ENCODE measurements at places on chromosomes 11 and 22.

DNA sequence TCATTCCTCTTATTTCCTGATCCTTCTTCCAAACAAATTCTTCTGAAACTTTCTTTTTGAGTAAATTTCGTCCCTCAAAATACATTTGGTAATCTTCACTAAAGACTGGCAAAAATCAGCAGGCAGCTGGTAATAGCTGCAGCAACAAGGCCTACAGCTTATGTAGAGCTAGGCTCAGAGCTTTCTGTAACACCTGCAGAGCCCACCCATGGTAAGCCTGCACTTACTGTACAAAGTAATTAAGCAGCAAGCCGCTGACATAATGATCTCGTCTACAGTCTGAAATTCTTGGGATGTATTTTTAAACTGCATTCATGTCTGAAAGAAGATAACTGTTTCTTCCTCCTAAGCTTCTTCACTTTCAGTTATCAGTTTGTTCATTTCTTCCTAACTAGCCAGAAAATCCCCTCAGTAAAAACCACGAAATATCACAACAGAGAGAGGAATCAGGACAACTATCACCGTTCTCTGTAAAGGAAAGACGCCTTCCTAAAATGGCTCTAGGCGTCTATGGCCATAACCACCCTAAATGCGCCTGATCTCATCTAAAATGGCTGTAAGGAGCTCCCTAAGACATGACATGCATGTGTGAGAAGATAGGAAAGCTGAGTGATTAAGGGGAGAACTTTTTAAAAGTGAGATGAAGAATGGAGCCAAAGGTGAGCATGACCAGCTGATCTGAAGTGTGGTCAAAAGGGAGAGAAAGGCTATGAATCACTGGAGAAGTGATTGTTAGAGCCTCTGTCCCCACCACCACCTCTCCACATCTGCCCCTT lies 56.2 kb downstream of the DENND5A start:
- DNase-seq, result no peak

GRCh38 chr11:61345170-61345610 lies 12.2 kb downstream of the TKFC start:
- no peak for DNase-seq

- no peak for DNase-seq
Observed at GRCh38 chr11:95831198-95831883, 41.0 kb downstream of the CEP57 start.

- no peak for DNase-seq
Observed at GRCh38 chr11:66739983-66740382, 11.0 kb upstream of the SPTBN2 start.

GRCh38 chr11:118175993-118176777 lies at the start of gene SCN2B:
SCN2B (minus strand) TSS chr11:118176639; CDS start chr11:118176431, 208 bp downstream.
- no peak for DNase-seq

- no peak for DNase-seq
Observed at GRCh38 chr11:101323997-101324396, 194.4 kb upstream of the PGR start.

DNA sequence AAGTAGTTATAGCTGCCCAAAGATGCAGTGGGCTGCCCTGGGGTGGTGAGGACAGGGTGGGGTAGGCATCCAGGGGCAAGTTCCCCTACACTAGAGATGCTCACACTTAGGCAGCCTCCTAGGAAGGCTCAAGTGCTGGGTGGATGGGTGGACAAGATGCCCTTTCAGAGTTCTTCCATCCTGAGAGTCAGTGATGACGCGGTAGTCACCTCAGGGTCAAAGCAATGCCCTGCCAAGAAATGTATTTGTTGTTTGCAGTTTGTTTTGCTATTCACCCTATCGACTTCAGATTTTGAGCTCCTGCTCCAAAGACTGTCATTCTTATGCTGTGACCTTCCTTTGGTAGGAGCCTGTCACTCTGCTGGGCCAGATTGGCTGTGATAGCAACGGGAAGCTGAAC lies 18.9 kb downstream of the POLA2 start:
- DNase-seq, result no peak

DNA sequence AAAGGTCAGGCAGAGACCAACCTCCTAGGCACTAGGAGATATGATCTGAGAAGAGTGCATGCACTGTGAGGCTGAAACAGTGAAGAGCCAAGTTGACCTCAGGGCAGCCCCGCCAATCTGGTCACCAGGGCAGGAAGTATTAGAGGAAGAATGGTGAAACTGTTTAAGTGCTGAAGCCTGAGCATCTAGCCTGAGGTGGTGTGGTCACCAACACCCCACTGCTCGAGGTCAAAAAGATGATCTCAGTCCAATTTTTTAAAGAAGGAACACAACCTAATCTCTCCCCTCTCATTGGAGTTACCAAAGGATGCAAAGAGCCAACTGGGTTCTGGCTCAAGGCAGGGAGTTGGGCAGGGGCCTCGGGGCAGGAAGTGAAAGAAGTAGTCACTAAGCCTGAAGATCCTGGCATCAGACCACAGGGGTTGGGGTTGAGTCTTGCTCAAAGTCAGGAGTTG lies 4.0 kb downstream of the APBB1 start:
- no peak for DNase-seq

Data from stimulated activated CD8-positive, alpha-beta memory T cell treated with anti-CD3 and anti-CD28 coated beads, Interleukin-2, amount 100 ng/mL, for 1 hour (primary cell).